ENCODE measurements at places on chromosomes 11 and 22.
A peak's percentile ranks its signal among the peaks of the same experiment; 100 is the strongest.

- no peak for DNase-seq
Observed at GRCh38 chr11:88813233-88813915, 252.4 kb downstream of the GRM5 start.

- no peak for DNase-seq
Observed at GRCh38 chr11:13480198-13480597, 15.6 kb downstream of the PTH start.

GRCh38 chr11:95671768-95672167 is 117.8 kb downstream of the FAM76B start:
- no peak for DNase-seq

- no peak for DNase-seq
Observed at GRCh38 chr11:44223238-44223637, 86.7 kb downstream of the ALX4 start.

GRCh38 chr11:101741061-101741460 is 157.3 kb upstream of the TRPC6 start:
- DNase-seq: no peak

DNA sequence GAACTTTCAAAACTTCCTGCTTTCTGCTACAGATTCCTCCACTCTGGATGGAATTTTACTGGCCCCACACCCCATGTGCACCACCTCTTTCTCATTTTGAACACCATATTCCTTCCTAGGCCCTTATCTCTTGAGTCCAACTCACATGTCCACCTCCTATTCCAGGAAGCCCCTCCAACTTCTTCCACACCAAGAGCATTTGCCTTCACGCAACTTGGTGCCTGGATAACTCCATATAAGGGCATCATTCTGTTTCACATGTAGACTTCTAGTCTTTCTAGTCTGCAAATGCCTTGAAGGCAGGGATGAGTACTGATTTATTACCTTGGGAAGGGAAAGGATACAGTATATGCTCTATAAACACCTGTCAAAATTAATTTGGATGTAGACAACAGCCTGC is 17.5 kb downstream of the GAB2 start:
- DNase-seq: no peak

DNA sequence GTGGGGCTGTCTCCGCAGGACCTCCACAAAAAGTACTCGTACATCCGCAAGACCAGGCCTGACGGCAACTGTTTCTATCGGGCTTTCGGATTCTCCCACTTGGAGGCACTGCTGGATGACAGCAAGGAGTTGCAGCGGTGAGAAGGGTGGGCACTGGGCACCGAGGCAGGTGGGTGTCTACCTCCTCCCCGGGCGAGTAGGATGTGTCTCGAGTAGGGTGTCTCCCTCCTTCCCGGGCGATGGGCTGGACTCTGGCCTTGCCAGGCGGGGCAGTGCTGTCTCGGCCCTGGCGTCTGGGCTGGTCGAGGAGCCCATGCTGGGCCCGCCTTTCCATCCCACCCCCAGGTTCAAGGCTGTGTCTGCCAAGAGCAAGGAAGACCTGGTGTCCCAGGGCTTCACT is 10.3 kb downstream of the OTUB1 start:
- DNase-seq: no peak

DNA sequence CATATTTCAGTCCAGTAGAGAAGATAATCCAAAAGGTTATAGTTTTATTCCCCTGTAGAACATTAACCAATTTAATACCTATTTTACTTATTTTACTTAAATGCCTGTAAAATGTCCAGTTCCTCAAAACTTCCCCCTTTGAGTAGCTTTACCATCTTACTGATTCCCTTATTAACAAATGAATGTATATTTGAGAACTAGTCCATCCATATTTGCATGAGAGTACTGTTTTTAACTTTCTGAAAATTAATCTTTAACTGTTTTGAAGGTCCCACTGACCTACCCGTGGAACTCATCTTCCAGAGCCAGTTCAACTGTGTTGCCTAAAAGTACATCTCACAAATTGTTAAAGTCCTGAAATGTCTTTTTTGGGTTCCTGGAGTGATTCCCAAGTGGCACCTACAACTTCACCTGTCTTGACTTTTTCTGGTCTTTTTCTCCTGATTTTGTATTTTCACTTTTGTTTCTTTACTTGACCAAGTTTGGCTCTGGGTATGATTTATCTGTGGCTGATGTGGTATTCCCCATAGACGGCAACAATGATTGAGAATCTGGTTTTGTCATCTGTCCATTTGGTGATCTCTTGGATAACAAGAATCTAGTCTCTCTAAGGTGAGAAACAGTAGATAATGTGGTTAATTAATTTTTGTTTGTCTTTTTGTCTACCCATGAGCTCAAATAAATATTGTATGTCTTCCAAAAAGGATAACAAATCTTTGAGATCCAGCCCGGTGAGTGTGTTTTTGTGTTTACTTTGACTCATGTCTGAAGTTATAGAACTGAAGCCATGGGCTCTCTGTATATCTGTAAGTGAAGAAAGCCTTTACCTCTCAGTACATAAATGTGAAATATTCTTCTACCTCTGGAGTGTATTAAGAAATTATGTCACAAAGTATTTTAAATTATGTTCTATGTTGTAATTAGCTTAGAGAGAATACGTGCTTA is 174.2 kb downstream of the ETS1 start:
- DNase-seq: no peak

DNA sequence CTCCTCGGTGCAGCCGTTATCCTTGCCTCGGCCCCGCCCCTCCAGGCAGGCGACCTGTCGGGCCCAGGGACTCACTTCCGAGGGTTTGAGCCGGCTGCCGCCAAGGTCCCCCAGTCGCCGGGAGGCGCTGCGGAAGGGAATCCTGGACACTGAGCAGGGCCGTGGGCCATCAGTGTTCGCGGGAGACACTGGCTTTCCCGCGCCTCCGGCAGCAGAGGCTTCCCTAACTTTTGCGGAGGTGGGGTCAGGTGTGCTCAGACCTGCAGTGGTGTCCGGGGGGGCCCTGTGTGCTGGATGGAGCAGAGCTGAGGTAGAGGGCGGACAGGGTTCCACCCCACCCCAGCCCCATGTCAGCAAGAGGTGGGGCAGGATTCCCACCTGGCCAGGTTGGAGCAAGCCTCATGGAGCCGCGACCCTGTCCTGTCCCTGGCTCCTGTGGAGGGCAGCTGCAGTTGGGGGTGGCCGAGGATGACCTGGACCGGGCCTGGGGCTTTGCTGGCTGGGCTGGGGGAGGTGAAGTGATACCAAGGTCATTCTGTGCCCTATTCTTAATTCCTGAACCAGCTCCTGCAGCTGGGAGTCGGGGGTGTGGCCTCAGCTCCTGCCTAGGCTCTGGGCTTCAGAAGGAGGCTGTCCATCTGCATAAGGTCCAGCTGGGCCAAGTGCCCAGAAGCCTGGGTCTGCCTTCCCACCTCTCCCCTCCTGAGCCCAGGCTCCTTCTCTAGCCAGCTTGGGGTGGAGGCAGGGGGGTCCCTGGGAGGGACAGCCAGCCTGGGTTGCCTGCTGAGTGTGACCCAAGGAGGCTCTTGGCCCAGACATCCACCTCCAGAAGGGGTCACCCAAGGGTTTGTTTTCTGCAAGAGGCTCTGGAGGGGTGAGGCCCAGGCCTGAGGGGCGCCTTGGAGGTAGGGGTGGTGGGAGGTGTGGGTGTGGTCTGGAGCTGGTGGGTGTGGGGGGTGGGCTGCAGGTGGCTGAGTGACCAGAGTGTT is 8.4 kb downstream of the TSPAN4 start:
- DNase-seq: no peak

GRCh38 chr11:22115470-22116029 is 77.3 kb upstream of the ANO5 start:
- DNase-seq: no peak

DNA sequence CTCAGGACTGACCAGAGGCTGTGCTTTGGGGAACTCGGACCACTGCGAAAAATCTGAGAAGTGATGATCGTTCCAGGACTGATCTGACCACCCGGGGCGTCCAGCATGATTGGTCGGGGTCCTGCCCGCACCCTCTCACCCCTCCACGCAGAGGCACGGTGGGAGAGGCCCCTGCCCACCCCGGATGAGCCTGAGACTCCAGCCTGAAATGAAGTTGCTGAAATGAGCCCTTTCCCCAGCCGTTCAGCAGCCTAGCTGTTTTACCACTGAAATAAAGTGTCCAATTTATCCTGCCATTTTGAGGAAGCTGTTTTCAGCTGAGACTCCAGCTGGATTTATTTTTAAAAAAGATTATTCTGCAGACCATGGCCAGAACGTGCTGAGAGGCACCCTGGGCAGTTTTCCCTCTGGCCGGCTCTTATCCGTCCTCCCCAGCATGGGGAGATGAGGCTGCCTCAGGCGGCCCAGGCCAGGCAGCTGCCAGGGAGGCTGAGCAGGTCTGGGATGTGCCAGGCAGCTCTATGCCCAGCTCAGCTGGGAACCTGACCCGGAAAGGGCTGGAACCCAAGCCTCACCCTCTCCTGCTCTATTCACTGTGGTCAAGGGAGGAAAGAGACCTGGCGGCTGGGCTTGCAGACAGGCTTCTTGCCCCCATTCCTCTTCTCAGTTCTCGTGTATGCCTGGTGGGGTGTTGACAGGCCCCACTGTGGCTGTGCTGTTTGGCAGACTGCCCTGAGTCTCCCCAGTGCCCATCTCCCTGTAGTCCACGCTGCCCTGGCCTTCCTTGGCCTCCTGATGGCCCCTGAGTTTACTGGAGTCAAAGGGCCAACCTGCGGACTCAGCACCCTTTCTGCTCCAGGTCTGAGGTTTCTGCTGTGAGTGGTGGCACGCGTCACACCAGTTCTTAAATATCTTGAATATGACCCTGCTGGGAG is 161.0 kb upstream of the B3GAT1 start:
- no peak for DNase-seq

DNA sequence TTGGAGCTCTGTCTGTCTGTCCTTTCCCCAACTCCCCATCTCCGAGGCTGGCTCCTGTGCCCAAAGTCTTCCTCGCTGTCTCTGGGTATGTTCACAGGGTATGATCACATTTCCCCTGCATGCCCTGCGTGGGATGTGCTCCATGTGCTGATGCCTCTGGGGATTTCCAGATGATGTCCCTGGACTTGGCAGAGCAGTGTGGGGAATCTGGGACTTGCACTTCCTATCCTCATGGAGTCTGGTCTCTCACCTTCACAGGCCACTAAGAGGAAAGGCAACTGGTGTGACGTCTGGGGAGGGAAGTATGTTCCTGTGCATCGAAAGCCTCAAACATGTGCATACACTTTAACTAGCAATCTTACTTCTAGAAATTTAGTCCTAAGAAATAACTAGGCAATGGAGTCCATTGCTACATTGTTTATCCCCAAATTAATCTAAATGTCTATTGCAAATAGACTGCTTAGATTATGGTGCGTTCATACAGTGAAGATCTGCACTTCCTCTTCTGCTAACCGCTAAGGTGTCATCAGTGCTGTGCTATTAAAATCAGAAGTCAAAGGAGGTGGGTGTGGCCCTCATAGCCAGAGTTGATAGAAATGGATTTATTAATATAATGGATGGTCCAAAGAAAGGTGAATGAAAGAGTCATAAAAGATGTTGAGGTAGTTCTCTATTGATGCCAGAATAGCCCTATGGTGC is 20.8 kb downstream of the TIMP3 start:
- DNase-seq: no peak

GRCh38 chr11:19751055-19751454 is 38.4 kb downstream of the NAV2 start:
- no peak for DNase-seq

GRCh38 chr11:122036018-122036417 is 80.0 kb downstream of the BLID start:
- DNase-seq: no peak

GRCh38 chr11:3659595-3660515 is 11.3 kb downstream of the CHRNA10 start:
- no peak for DNase-seq

DNA sequence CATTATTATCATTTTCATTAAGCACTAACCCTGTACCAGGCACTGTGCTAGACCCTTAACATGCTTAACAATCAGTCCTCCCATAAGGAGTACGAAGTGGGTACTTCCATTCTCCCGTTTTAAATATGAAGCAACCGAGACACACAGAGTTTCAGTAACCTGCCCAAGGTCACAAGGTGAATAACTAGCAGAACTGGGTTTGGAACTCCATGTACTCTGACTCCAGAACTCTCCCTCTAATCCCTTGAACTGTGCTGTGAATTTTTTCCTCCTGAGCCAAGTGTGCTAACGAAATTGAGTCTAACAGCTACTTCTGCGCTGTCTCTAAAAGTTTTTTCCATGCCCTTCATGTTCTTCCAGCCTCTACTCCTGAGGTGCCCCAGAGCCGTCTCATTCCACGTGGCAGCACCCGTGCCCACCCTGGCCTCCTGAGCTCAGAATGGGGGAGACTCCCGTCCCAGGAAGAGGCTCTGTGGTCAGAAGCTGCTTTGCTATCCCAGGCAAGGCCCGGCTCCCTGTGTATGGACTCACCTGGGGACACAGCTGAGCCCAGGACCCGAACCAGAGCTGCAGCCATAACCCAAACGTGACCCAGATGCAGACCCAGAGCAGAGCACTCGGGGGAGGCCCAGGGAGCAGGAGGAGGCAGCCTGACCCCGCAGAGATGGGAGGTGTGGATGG is 8.6 kb upstream of the TRIM29 start:
- no peak for DNase-seq

- no peak for DNase-seq
Observed at GRCh38 chr11:61713906-61714305, 33.7 kb downstream of the DAGLA start.

GRCh38 chr22:42462016-42462415 is 29.8 kb upstream of the NFAM1 start:
- no peak for DNase-seq

- no peak for DNase-seq
Observed at GRCh38 chr11:88402192-88402715, 64.7 kb upstream of the CTSC start.

GRCh38 chr11:123197711-123198110 is 2.7 kb upstream of the CLMP start:
- no peak for DNase-seq

GRCh38 chr11:9796854-9797253 is 133.0 kb downstream of the SWAP70 start:
- DNase-seq: no peak

DNA sequence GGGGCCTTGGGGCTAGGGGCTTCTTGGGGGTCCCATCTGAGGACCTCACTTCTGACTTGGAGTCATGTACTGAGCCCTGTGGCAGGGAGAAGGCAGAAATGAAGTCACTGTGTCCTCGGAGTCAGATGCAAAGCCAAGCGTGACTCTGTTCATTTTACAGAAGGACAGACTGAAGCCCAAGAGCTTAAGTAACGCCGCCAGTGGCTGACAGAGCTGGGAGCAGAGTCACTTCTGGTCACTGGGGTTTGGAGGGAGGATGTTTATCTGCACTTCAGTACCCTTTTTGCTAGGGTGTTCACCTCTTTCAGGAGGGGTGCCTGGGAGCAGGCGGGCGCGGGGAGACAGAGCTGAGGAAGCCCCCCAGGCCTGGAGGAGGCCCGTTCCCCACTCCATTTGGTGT is 10.7 kb downstream of the CD6 start:
- no peak for DNase-seq

DNA sequence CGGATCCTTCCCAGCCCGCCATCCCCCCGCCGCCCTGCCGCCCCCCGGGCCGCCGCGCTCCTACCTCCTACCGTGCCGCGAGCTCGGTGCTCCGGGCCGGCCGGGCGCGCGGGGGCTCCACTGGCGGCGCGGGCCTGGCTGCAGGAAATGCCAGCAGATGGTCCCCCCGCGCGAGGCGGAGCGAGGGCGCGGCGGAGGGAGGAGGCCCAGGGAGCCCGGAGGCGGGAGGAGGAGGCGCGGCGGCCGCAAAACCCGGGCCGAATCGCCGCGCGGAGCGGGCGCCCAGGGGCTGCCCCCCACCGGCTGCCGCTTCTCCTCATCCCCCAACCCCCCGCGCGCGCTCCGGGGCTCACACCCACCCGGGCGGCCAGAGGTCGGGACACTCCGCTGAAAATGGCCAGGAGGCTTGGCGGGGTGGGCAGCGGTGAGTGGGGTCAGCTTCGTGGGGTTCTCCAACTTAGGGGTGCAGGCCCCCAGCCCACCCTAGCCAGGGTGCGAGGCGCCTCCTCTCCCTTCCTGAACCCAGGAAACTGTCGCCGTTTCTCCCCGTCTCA is at the start of gene OSBPL5:
Gene OSBPL5, minus strand, starts transcription at position 159 of the 554 bp plus-strand sequence. CDS start 36,162 bp downstream, outside the sequence.
- peak; percentile 87 for DNase-seq
